Effector memory CD8-positive, alpha-beta T cell (primary cell): ENCODE measurements at places on chromosomes 5 and 9.
A peak's percentile ranks its signal among the peaks of the same experiment; 100 is the strongest.

- DNase-seq = no peak
Measured at GRCh38 chr5:88948746-88949600, 66.0 kb upstream of the MEF2C start.

DNA sequence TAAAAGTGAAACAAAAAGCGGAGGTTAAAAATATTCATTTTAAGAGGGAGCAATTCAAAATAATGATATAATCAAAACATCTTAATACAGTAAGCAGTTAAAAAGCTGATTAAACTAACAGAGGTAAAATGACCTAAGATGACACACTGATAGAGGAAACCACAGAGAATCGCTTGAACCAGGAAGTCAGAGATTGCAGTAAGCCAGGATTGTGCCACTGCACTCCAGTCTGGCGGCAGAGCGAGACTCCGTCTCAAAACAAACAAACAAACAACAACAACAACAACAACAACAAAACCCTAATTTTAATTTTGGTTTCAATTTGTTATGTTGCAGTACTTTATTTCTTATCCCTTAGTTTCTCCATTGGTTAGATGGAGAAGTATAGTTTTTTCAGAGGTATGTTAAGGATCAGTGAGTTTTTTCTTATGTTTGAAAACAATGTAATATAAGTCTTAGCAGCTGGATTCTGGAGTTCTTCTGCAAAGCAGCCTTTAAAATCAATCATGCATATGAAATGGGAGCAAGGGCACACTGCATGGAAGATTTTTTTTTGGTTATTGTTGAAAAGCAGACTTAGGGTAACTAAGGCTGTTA lies 58.5 kb downstream of the MLANA start:
- peak; percentile 8 for DNase-seq

DNA sequence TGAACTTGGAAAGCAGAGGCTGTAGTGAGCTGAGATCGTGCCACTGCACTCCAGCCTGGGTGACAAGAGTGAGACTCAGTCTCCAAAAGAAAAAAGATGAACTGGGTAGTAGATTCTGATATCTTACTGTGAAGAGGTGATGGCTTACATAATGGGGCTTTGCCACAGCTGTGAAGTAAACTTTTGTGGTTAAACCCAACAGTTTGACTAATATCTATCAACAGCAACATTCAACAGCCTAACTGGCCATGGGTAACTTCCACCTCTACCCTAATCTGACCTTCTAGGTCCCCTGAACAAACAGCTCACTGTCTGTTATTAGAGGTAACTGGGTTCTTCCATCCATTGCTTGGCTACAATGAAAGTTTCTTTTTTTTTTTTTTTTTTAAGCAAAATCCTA lies 52.1 kb downstream of the TLE1 start:
- DNase-seq = no peak

DNA sequence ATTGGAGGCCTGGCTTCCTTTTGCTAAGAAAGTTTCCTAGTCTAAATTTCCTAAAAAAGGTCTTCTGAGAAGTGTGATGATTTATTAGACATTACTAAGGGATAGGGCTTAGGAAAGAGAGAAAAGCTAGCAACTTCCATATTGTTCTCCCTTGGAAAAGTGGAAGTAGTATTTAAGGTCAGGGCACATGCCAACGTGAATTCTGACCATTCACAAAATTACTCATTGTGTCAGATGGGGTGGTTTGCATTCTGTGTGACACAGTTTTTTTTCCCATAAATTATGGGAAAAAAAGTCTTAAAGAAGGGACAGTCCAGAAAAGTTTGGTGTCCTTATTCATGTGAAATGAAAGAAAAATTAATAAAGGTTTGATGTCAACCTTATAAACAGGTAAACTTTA lies 110.0 kb upstream of the ARRDC3 start:
- DNase-seq = no peak

- no peak for DNase-seq
Measured at GRCh38 chr5:110431603-110432002, 294.9 kb downstream of the TMEM232 start.

GRCh38 chr5:180898621-180899246 lies at the start of gene BTNL8:
Gene BTNL8, plus strand, starts transcription at chr5:180899159. Its CDS starts 152 bp downstream, at chr5:180899311.
- no peak for DNase-seq

GRCh38 chr9:94782355-94783101 lies 56.0 kb downstream of the AOPEP start:
- no peak for DNase-seq

GRCh38 chr9:124078641-124079040 lies 67.1 kb downstream of the LHX2 start:
- no peak for DNase-seq

GRCh38 chr9:129930743-129931142 lies 95.5 kb downstream of the USP20 start:
- DNase-seq = peak; percentile 12

DNA sequence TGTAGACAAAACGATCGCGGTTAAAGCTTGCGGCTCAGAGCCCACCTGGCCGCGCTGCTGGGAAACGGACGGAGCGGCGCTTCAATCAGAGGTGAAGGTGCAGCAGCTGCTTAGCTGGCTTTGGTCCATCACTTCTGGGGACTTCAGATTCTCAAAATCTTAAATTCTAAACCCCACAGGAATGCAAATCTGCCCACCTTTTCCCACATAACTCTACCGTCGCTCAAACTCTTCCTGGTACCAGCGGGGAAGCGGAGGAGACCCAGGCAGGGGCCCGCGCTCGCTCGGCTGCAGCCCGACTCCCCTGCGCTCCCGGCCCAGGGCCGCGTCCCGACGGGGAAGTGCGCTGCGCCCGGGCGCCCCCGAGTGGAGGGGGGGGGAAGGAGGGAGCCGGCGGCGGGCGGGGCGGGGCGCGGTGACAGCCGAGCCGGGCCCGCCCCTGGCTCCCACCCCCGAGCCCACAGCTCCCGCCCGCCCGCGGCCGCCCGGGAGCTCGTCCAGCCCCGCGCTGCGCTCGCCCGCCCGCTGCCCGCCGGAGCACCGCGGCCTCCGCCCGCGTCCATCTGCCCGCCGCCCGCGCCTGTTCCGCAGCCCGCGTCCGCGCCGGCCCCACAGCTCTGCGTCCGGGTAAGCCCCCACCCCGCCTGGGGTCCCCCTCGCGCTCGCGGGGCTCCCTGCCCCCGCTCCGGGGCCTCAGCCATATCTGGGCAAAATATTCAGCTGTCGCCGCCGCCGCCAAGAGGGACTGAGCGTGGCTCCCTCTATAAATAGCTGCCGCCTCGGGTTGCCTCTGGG lies at the start of gene TMOD1:
Gene TMOD1, plus strand, starts transcription at position 490 of the 795 bp plus-strand sequence. CDS start 22,523 bp downstream, outside the sequence.
- no peak for DNase-seq

GRCh38 chr5:175734501-175734900 lies 76.6 kb downstream of the HRH2 start:
- no peak for DNase-seq

- no peak for DNase-seq
Measured at GRCh38 chr9:19231904-19232822, 1.7 kb downstream of the DENND4C start.

DNA sequence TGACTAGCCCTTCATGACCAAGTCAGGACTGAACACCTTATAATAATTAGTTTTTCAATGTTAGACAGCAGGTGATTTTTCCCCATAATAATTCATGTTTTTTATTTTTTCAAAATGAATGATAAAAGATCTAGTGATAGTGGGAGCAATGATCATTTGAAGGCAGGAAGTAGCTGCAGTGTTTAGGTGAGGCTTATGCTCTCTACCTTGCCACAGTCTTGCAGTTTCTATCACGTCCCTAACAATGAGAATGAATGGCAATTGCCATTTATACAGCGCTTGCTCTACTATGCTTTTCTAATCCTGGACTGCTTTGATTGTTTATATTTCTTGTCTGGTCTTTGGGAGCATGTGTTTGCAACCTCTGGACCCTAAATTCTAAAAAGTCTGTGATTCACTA lies 367.8 kb upstream of the RIOK2 start:
- DNase-seq = no peak

DNA sequence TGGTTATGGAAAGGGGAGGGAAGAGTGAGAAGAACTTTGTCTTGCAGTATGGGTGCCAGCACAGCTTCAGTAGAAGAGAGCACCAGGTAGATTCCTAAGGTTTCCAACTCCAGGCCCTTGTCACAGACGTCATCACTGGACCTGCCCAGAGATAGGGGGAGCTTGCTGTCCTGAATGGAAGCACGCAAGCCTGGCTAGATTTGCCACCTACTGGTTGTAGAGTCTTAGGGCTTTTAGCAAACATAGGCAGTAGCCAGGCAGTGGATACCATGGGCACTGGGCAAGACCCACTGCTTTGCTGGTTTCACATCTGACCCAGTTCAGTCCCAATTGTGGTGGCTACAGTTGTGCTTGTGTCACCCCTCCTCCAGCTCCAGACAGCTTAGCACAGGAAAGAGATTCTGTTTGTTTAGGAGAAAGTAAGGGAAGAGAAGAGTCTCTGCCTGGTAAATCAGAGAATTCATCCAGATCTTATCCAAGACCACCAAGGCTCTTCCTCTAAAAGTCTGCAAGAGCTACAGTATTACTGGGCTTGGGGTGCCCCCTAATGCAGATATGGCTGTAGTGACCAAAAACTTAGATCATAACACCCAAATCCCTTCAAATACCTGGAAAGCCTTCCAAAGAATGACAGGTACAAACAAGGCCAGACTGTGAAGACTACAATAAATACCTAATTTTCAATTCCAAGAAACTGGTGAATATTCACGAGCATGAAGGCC lies 158.9 kb downstream of the HINT1 start:
- DNase-seq = no peak

- DNase-seq = peak; percentile 26
Measured at GRCh38 chr9:27528886-27529315, 713 bp downstream of the MOB3B start.

- DNase-seq = no peak
Measured at GRCh38 chr5:72108202-72109061, 1.2 kb downstream of the MAP1B start.

GRCh38 chr5:91541696-91542095 lies 158.6 kb upstream of the ARRDC3 start:
- DNase-seq = no peak

GRCh38 chr5:133652951-133653759 lies 40.8 kb upstream of the FSTL4 start:
- DNase-seq = no peak

- no peak for DNase-seq
Measured at GRCh38 chr5:73542020-73542419, 23.4 kb downstream of the ANKRA2 start.

DNA sequence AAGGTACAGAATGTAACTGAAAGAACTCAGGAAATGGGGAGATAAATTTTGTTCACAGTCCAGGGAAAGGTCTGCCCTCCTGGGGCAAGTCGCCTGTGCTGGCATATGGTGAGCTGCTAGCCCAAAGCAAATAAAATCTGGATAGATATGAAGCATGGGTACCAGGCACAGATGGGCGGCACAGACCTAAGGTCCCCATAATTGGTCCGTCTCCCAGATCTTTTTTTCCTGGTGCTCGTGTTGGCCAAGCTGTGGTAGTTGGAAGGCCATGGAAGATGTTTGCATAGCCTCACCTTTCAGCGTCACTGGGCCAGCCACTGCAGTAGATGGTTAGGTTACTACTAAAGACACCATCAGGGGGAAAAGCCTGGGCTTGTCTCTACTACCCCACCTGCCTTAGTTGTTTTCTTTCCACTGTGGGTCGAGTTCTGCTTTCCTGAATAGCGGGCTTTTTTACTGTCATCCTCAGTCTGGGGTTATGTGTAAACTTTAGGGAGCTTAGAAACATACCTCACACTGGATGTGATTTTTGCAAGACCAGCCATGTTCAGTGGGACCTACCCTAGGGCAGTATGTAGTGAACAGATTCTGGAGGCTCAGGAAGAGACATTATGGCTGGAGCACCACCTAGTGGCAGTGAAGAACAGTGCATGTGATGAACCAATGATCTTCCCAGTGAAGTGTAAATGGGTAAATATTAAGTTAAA lies 24.2 kb upstream of the GLRX start:
- peak; percentile 68 for DNase-seq

GRCh38 chr5:21152611-21153010 lies 1164.6 kb upstream of the CDH18 start:
- DNase-seq = no peak

GRCh38 chr9:33040792-33041431 lies 15.8 kb downstream of the DNAJA1 start:
- DNase-seq = no peak

DNA sequence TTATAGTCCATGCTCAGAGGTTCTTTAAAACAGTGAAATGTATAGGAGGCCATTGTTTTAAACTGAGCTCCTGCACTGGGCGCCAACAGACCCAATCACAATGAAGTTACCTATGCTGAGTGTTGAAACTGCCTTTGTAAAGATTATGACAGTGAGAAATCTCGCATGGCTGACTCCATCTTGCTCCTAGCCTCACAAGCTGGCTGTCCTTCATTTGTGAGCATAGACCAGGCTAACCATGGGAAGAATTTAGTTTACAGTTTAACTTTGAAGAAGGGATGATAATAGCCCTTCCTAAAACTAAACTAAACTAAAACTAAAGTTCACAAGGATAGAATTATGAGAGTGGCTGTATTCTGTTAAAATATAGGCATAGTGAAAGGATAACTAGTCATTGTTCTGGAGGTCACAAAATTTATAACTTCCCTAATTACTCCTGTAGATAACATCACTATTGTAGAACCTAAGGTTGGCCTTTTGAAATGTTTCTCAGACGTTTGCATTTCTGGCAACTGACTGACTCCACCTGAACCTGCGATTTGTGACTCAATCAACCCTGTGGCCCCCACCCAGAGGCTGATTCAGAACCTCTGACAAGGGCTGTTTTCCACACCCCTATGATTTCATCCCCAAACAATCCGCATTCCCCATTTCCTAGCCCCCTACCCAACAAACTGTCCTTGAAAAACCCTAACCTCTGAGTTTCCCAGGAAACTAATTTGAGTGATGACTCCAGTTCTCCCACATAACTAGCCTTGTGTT lies 59.1 kb downstream of the HMHB1 start:
- no peak for DNase-seq

DNA sequence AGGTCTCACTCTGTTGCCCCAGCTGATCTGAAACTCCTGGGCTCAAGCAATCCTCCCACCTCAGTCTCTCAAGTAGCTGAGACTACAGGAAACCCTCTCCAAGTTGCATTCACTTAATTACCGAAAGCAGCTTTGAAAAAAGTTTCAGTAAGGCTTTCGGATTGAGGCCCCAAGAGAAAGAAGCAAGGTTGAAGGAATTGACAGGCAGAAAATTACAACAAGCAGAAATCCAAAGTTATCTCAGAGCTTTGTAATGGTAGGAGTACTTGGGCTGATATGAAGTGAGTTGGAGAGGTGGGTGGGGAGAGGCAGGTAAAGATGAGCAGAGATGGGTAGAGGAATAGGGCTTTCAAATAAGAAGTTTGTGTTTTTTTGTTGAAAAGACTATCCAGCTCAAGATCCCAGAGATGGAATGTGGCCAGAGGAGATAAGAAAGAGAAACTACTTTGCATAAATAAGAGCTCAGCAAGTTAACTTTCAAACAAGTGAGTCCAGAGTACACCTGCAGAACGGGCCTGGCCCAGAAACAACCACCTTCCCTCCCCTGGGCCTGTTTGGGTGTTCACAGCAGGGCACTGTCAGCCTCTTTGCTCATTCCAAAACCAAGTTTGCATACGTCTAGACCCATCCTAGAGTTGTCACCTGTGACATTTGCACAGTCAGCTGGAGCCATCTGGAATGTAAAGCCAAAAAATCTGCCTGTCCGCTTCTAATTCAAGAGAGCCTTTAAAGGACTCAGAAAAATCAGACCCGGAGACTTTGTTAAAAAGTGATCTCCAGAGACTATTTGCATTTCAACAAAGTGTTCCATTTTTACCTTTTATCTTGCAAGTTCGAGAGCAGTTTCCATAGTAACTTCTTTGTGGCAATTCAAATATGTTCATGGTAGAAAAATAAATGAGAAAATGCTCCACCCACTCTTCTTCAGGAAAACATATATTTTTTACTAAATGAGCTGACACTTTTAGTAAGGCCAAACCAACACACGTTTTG lies 2.2 kb upstream of the CLINT1 start:
- DNase-seq = no peak
